Hematopoietic multipotent progenitor cell (in vitro differentiated cells): ENCODE measurements at places on chromosomes 5 and 9.
A peak's percentile ranks its signal among the peaks of the same experiment; 100 is the strongest.

- no peak for DNase-seq
Observed at GRCh38 chr9:101275769-101276250, 109.0 kb downstream of the BAAT start.

GRCh38 chr5:177474002-177474476, 605 bp upstream of the DBN1 start:
- DNase-seq, result no peak

DNA sequence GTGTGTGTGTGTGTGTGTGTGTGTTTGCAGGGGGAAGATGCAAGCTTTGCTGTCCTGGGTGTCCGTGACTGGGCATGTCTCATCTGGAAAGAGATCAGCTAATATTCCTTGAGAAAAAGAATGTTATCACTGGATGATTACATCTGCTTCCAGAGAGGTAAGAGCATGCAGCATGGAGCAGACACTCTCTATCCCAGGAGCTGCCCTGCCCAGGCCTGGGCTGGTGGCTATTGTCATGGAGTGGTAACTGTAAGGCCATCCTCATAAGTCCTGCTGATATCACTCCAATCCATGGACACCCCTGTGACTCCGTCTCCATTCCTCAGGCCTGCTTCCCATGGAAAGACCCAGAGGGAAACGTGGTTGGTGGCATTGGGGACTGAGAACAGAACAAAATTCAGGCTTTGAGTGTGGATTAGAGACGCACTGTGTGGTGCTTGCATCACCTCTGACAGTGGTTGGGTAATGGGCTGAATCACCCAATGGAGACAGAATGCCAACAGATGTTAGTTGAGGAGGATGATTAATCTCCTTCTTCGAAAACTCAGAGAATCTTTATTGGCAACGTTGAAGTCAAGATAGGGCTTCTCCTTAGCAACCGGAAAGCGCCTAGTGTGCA, 52.0 kb upstream of the KCNIP1 start:
- DNase-seq, result no peak

DNA sequence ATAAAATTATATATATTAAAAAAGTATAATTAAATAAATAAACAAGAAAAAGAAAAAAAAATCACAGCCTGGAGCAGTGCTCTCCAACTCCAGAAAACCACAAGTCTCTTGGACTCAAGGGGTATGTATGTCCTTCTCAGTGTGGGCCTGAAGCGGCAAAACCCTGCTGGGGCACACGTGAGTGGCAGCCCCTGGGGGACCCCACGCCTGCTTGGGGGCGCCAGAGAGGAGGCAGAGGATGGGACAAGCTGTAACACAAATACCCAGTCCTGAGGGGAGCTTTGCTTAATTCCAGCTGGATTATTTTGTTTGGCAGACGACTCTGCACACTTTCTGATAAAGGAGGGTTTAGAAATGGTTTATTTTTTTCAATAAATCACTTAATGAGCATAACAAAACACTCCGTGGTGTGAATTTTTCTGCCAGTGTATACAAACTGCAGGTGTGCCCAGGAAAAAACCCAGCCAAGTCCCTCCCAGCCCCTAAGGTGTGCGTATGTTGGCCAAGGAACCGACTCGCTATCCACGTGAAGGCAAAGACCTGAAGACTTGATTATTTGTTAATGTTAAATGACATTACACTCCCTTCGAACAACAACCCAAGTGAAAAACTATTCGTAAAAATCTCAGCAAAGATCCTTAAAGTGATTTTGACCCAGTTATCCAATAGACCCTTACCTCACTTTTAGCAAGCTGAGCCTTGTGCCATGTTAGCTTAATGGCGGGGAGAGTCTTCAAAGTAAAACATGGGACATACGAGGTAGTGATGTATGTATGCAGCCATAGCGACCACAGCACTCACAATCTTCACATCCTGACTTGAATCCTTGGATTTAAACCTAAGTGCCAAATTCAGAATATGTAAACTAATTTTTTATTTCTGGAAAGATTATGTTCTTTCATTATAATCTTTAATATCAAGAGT, 32.9 kb downstream of the ANKH start:
- DNase-seq, result no peak

GRCh38 chr5:120463006-120463680, 957 bp upstream of the PRR16 start:
- DNase-seq, result peak; percentile 71

GRCh38 chr9:89522261-89522958, 24.5 kb upstream of the SEMA4D start:
- DNase-seq, result peak; percentile 63

DNA sequence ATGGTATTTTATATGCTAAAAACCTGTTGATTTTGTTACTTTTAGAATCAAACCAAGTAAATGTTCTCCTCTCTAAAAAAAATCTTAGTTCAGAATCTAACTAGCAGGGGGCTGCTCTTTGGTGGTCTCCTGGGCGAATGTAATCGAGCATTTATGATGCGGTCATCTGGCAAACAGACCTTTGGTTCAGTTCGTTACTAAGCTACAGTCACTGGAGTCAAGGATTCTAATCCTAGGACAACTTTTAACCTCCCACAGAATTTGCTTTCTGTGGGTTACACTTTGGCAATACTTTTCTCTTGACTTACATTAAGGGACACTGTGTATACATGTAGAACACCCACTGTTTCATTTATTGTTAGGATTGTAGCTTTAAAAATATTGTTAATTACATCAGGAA, 26.3 kb upstream of the FREM1 start:
- no peak for DNase-seq

DNA sequence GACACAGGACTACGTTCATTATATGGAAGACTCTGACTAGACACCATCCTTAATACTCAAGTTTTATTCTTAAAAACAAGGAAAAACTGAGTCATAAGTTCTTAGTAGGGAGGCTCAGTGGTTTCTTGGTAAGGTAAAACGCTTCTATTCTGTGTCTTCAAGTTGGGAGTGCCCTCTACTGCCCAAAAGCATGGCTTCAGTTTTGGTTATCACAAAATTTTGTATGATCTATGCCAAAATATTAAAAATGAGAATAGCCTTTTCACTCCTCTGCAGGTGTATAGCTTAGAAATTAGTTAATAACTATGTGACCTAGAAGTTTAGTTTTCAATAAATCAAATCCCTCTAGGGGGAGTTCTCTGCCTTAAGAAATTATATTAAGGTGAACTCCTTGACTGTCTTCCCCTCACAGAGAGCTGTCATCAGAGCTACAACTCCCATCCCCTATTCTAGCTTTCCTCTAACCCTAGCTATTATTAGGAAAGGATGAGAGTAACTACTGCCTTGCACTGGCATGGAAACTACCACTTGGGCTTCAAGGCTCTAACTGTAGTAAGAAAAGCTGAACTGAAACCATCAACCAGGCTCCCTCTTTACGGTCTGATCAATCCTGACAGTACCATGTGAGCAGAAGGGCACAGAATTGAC, 189.7 kb downstream of the GNAQ start:
- DNase-seq, result no peak

DNA sequence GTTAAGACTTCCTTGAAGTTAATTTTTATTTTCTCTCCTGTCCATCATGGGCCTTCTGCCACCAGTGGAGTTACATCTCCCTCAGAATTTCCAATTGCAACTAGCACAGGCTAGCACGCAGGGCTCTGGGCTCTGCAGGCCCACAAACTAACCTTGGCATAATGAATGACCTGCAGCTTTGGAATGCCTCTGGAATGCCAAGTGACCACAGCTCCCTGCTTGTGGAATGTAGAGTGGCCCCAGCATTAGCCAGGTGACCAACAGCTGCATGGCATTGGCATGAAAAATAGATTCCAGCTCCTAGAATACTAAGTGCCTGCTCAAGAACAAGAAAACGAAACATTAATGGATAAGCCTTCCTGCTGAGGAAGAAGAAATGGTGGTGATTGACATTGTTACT, 726.1 kb downstream of the BRINP1 start:
- no peak for DNase-seq

GRCh38 chr5:33650911-33651310, 210.1 kb downstream of the TARS1 start:
- DNase-seq, result no peak

- no peak for DNase-seq
Observed at GRCh38 chr9:92949266-92949982, 2.1 kb downstream of the FGD3 start.

- DNase-seq, result no peak
Observed at GRCh38 chr5:114449860-114450421, 88.1 kb downstream of the KCNN2 start.

- DNase-seq, result no peak
Observed at GRCh38 chr5:95848701-95849100, 26.2 kb upstream of the GLRX start.

DNA sequence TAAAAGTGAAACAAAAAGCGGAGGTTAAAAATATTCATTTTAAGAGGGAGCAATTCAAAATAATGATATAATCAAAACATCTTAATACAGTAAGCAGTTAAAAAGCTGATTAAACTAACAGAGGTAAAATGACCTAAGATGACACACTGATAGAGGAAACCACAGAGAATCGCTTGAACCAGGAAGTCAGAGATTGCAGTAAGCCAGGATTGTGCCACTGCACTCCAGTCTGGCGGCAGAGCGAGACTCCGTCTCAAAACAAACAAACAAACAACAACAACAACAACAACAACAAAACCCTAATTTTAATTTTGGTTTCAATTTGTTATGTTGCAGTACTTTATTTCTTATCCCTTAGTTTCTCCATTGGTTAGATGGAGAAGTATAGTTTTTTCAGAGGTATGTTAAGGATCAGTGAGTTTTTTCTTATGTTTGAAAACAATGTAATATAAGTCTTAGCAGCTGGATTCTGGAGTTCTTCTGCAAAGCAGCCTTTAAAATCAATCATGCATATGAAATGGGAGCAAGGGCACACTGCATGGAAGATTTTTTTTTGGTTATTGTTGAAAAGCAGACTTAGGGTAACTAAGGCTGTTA, 58.5 kb downstream of the MLANA start:
- DNase-seq, result peak; percentile 30

GRCh38 chr5:131198625-131199024, 27.9 kb downstream of the LYRM7 start:
- no peak for DNase-seq

GRCh38 chr5:34586117-34586885, 69.8 kb upstream of the RAI14 start:
- DNase-seq, result no peak

GRCh38 chr5:86320266-86320665, 297.5 kb upstream of the COX7C start:
- DNase-seq, result no peak

- no peak for DNase-seq
Observed at GRCh38 chr5:141903261-141903660, 20.4 kb upstream of the DELE1 start.

DNA sequence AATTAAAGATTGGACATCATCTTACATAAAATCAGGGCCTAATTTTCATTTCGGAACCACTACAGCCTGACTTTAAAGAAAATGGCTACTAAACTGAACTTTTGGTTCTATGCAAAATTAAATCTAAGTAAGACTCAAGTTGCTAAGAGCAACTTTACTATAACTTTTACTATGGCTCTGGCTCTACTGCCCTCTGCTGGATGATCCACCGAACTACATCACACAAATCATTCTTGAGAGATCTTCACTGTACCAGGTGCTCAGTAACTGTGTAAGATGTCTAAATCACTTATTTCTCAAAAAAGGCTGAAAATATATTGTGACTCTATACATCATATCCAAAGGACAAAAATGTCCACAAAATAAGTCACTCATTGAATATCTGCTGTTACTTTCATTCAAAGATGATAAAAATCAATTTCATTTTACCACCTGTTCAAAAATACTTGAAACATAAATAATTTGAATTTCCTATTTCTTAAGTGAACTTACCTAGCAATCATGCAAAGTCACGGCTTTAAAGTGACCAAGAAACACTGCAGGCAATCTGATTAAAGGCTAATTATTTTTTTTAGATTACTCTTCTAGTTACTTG, 13.5 kb downstream of the MOCS2 start:
- DNase-seq, result peak; percentile 80

DNA sequence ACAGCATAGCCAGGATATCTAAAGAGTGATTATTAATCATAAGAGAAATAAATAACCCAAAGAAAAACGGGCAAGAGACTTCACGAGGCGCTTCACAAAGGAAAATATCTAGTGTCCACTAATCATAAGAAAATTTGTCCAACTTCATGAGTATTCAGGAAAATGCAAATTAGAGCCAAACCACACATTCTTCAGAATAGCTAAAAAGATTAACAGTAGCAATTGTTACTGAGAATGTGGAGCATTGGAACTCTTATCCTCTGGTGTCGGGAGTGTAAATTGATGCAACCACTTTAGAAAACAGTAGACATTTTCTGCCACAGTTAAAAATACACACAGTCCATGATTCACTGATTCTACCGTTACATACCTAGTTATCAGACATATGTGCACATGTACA, 145.7 kb downstream of the CWC27 start:
- no peak for DNase-seq

DNA sequence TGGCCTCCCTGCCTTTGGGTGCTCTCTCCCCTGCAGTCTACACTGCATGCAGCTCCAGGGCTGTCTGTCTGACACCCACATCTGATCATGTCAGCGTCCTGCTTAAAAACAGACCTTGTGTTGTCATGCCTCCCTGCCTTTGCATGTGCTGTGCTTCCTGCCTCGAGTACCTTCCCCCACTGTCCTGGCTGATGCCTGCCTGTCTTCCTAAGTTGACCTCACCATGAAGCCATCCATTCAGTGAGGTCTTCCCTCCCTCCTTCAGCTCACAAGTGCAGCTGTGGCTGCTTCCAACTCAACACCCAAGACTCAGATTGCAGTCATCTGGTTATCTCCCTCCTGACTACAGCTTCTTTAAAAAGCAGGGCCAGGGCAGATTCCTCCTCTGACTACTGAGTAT, 5.5 kb downstream of the ANGPTL2 start:
- DNase-seq, result no peak

GRCh38 chr9:88995200-88995577, 3.9 kb downstream of the S1PR3 start:
- no peak for DNase-seq

DNA sequence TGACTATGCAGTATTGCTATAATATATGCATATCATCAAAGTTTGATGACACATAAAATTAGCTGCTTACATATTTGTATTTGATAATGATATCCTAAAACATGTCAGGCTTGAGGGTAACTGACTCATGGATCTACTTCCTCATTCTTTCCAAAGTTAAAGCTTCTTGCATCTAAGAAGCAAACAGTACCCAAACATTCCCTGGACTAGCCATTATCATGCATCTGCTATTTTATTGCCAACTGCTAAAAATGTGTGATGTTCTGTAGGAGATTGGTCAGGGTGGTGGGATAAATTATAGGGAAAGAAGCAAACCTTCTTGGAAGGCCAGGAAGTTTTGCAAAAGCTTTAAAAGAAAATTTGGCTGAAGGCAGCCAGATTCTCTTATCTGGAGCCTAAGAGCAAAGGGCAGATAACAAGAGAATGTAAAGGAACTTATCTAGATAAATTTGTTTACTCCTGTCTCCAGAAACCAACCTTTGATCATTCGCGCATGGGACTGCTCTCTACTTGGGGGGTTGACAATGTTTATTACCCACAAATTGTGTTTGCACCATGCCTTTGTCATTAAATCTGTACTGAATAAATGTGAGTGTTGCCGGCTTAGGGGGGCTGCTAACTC, 604.1 kb upstream of the TLE4 start:
- no peak for DNase-seq

- DNase-seq, result no peak
Observed at GRCh38 chr5:134427540-134428041, 15.9 kb upstream of the CDKN2AIPNL start.
